Colonic mucosa (tissue), 4 donors: ENCODE measurements at places on chromosomes 3 and 15. TPM values are rescaled to one million over a fixed set of nuclear protein-coding genes. Genes with fewer than 3 reads are reported as not detected.

DNA sequence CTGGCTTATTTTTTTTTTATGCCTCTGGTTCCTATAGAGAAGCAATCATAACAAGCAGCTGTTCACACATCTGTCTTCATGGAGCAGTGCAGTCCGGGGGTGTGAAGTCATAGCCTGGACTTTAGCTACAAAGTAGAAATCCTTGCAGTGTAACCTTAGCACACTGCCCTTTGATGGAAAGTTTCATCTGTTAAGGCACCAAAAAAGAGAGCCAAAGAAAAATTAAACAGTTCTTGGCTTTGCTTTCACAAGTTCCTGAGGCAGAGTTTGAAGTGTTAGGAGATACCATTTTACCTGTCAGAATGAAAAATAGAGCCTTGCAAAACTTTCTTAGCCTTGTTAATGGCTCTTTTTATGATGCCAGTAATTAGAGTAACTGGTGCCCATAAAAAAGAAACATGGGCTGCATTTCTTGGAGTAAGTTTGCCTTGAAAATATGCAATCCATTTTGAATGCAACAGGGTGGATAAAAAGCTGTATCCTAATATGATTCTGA is 84.1 kb downstream of the PIK3R4 start:
- no peak for DNase-seq
- no peaks in the 10 kb centered on the region for H3K27me3 ChIP-seq
- H3K4me3 ChIP-seq = no peak overlapping the region
- H3K4me1 ChIP-seq = no peaks in the 10 kb centered on the region

MAP6D1 gene
- 0.98 TPM for total RNA-seq

GRCh38 chr3:179933914-179934313 is 102.8 kb downstream of the PEX5L start:
- H3K4me3 ChIP-seq = no peak overlapping the region
- DNase-seq = no peak
- H3K4me1 ChIP-seq = no peaks in the 10 kb centered on the region
- H3K36me3 ChIP-seq = no peaks in the 10 kb centered on the region

DNA sequence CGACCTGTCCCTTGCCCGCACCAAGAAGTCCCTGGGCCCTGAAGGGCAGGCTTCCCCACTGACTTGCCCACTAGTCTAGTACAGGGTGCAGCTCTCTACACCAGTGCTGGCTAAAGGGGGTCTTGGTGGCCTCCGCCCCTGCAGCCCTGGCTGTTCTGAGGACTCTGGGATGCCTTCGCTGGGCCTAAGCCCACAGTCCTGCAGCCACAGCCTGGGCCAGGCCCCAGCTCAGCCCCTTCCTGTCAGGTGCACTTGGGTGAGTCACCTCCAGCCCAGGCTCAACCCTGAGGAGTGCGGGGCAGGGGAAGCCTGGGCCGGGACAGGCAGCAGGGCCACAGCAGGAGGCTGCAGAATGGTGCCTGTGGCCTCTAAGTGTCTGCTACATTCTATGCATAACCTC is 971 bp downstream of the C3orf22 start:
- no peak for DNase-seq
- H3K4me3 ChIP-seq = no peak overlapping the region
- no peaks in the 10 kb centered on the region for H3K4me1 ChIP-seq
- no peaks in the 10 kb centered on the region for H3K27me3 ChIP-seq

DNA sequence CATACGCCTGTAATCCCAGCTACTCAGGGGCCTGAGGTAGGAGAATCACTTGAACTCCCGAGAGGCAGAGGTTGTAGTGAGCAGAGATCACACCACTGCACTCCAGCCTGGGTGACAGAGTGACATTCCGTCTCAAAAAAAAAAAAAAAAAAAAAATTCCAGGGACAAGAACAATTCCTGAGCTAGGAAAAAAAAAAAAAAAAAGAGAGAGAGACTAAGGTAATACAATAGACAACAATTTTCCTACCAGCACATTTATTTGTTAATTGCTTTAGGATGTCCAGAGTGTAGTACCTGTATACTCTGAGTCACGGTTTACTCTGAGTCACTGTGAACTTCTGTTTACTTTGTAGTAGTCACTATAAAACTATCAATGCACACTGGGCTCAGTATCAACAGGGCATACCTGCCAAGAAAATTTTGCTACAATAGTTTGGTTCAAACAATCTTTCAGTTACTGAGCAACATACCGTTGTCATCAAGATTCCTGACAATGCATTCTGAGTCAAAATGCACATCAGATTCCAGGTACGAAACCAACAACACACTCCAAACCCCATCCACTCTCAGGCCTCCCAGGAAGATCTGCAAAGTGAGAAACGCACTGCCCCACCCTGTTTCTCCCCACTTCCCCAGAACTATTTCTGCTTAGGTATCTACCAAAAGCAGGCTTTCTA is 28.3 kb downstream of the IGF2BP2 start:
- peak; percentile 54 for DNase-seq
- peak overlapping the region; percentile 73 for H3K27ac ChIP-seq
- H3K36me3 ChIP-seq = no peaks in the 10 kb centered on the region
- no peaks in the 10 kb centered on the region for H3K27me3 ChIP-seq
- peaks cover 10% of the 10 kb centered on the region for H3K4me1 ChIP-seq

- H3K36me3 ChIP-seq = no peaks in the 10 kb centered on the region
- no peak overlapping the region for H3K4me3 ChIP-seq
- no peak overlapping the region for H3K27ac ChIP-seq
- DNase-seq = no peak
- H3K4me1 ChIP-seq = no peaks in the 10 kb centered on the region
Measured at GRCh38 chr3:179404307-179404706, 47.0 kb downstream of the GNB4 start.
